Endothelial cell (in vitro differentiated cells): ENCODE measurements at places on chromosomes 4 and X.

- no peak for DNase-seq
Observed at GRCh38 chr4:39900966-39901365, 76.7 kb downstream of the PDS5A start.

DNA sequence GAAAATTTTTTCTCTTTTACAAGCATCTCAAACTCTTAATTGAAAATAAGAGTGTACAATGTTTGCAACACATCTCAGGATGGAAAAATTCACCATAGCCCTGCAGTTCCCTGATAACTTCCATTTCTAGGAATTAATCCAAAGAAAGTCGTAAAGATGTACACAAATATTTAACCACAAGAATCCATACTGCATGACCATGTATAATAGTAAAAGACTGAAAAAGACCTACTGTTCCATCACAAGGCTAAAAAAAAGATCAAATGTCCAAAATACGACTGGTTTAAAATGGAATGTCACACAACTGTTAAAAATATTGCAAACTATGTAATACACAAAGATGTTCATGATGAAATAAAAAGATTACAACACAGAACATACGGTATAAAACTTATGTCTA, 32.1 kb downstream of the HUWE1 start:
- no peak for DNase-seq

- no peak for DNase-seq
Observed at GRCh38 chr4:137800861-137801260, 268.6 kb upstream of the PCDH18 start.

DNA sequence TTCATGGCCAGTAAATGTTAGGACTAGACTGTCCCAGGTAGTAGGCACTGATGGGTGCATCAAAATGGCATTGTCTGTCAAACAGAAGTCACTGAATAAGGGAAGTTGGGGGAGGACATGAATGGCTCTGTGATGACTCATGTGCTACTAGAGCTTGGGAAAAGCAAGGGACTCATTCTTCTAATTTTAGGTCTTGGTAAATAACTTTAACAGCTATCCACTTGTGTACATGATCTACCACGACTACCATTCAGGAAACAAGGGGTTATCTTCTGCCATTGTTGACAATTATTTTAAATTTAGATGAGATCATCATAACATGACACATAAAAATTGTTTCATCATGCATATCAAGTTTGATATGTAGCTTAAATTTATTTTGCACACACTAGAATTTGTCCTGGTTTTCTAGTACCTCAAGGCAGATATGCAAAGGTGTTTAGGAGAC, 6.3 kb downstream of the AREG start:
- no peak for DNase-seq

DNA sequence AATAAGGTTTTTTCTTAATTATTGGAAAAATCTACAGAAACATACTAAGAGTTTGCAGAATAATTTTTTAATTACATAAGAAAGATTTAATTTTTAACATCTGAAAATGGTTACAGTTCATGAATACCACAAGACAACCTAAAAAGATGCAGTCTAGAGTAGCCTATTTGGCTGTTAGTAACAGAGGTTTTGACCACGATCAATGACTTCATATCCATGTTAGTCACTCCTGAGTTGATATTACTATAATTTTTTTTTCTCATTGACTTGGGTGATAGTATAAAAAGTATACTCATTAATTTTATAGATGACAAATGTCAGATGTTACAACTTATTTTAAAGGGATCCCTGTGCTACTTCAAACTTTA, 272.5 kb downstream of the DCTD start:
- no peak for DNase-seq

- DNase-seq: no peak
Observed at GRCh38 chr4:3062471-3062870, 11.9 kb downstream of the HTT-AS start.

DNA sequence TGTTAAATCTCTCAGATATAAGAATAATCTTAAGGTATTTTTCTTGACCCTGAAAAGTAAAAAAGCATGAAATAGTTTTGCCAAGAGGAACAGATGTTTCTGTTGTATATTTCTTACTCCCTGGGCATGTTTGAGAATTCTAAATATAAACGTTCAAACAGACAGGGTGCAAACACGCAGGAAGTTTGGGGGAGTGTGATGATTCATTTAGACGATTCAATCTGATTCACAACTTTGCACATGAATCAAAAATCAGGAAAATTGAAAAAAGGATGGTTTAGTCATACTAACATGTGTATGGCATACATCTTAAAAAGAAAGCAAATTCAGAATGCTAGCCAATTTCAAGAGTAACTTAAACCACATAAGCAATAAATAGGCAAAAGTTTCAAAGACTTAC, 340.3 kb upstream of the GRID2 start:
- no peak for DNase-seq

DNA sequence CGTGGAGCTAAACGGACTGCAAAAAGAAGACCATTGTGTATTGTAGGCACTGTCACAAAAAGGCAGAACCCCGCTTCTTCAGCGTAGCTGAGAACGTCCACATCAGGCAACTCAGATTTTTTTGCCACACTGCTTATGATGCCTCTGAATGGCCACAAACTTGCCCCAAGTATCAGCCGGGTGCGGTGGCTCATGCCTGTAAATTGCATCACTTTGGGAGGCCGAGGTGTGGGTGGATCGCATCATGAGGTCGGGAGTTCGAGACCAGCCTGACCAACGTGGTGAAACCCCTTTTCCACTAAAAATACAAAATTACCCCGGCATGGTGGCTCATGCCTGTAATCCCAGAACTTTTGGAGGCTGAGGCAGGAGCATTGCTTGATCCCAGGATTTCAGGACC, 14.9 kb upstream of the IL3RA start:
- DNase-seq: no peak

DNA sequence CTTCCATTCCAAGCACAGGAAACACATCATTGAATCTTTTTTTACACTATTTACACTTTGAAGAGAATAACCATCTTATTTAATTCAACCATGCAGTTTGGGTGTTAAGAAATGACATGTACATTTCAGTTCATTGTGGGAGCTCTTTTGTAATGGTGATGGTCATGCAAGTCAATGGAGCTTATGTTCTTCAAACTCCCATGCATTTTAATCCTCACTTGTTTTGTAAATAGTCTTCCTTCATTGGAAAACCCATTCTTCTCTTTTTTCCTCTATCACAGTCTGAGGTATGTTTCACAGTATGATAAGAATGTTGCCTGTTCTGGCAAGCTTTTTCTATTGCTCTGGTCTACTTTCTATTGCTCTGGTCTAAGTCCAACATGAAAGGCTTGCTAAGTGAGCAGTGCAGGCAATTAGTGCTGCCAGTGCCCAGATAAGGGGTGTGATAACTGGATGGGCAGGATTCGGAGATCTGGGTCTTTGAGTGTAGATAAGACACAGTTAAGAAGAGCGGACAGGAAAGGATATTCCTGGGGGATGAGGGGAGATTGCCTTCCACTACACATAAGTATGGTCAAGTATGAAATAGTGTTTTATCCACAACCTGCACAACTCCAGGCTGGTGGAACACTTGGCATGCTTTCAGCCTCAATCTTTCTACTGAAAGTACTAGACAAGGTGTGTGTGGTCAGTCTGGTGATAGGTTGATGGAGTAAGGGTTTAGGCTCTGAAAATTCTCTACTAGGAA, 17.1 kb downstream of the AFP start:
- no peak for DNase-seq

GRCh38 chr4:155678011-155678410, 11.4 kb downstream of the GUCY1A1 start:
- DNase-seq: no peak
